ENCODE measurements at places on chromosomes 3 and 15.

- peak; percentile 90 for DNase-seq
Observed at GRCh38 chr15:70492240-70493177, 270.8 kb downstream of the UACA start.

DNA sequence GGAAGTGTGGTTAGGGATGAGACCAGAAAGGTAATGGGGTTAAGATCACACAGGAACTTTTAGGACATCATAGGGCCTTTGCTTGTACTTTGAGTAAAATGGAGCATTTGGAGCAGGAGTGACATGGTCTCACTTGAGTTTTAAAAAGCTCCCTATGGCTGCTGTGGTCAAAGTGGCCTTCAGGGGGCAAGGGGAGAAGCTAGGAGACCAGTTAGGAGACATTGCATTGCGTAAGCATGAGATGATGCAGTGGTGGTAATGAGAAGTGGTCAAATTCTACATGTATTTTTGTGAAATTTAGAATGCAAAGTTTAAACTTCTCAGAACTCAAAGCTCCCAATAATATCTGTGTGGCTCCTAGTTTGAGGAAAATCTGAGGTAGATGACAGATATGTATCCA, 27.9 kb downstream of the MED12L start:
- DNase-seq = no peak

DNA sequence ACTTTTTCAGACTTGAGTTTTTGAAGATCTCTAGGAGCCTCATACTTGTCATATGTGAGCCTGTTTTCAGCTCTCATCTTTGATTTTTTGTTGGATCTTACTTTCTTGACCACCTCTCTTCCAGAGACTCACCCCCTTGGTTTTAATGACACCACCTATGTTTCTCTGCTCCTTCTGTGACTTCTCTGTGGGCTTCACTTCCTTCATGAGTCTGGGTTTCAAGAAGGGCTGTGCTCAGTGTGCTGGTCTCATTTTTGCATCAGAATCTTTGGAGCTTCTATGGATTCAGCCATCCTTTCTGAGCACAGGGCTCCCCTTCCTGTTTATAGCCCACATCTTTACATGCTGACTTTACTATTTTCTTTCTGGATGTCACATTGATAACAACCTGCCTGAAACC, 17.7 kb downstream of the PPM1L start:
- DNase-seq = no peak

DNA sequence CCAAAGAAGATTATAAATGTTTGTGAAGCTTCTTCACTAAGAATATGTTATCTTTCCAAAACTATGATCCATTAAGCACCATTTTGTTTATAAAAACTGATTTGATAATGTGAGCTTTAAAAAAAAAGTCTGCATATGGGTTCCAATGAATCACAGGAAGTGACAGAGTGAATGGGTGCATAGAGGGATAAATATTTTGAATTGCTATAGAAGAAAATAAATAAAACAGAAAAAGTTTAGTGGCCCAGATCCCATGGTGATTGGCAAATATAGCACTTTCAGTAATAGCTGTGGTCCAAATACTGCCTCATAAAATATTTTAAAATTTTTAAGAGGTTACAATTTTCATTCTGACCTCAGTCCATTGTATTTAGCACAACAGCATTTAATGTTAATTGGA, 19.2 kb downstream of the CPA3 start:
- no peak for DNase-seq

GRCh38 chr3:49397470-49397869, 14.3 kb downstream of the RHOA start:
- DNase-seq = no peak

GRCh38 chr3:90121326-90121725, 1013.9 kb downstream of the EPHA3 start:
- DNase-seq = no peak

GRCh38 chr3:24492971-24493551, 1.6 kb downstream of the THRB start:
- no peak for DNase-seq

GRCh38 chr15:92023965-92024364, 170.5 kb downstream of the SLCO3A1 start:
- DNase-seq = no peak

- peak; percentile 7 for DNase-seq
Observed at GRCh38 chr15:75508840-75509532, 57.5 kb upstream of the SIN3A start.

DNA sequence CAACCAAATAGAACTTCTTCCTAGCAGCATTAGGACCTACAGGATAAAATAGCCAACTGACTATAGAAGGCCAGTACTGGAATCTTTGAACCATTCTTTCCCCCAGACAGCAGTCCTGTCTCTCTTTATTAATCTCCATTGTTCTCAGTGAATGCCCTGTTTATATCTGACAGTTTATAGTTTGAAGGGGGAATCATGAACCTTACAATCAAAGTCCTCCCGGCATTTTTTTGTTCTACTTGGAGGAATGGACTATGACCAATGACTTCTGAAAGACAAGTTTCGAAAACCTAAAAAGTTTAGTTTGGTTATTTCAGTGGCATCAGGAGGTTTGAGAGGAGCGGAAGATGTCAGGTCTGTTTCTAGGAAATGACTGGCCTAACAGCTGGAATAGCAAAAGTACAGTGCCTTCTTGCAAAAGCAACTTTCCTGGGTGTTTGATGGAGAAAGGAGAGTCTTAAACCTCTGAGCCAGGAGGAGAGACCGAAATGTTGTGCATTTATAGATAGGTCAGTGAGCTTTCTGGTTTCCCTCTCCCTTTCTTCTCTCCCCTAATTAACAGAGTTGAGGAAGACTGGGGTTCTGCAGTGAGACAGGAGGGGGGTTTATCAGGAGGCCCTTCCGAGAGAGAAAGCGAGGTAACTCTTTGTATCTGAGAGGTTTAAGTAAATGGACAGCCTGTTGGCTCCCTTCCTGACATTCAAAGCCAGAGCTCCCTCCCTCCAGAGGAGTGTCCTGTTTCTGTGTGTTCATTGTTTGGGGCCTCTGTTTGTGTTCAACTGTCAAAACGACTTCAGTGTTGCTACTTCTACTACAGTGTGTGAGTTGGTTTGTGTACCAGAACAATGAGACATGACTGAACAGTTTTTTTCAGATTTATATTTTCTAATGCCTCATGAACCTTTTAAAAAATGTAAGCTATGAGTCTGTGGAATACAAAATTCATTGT, 383.0 kb upstream of the RARB start:
- no peak for DNase-seq

DNA sequence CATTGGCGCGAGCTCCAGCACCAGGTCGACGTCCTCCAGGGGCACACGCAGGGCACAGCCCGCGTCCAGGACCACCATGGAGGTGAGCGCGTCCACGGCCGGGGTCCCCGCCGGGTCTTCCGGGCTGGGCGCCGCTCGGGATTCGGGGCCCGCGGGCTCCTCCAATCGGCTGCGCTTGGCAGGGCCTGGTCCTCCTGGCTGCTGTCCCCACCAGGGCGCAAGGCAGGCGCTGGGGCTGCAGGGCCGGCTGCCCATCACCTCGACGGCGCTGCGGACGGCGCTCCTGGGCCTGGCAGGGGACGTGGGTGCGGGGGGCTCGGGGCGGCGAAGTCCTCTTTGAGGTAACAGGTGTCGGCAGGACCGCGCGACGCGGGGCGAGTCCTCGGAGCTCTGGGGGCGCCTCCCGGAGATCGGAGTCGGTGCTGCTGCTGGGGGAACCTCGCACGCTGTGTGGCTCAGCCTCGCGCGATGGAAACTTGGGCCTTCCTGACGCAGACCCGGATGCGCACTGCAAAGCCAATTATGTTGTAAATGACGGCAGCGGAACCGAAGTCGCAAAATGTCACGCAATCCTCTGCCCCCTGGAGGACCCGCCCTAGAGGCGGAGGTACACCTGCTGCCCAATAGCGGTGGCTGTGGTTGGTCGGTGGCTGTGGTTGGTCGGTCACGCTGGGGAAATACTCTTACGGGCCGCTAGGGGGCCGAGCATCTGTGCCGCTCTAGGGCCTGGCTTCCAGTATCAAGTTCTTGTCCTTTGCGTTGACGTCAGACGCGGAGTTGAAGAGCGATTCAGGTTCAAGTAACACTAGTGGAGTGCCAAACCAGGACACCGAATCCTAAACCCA, at the start of gene PRR23C:
Gene PRR23C, minus strand, starts transcription at position 527 of the 845 bp plus-strand sequence. Its CDS starts 272 bp downstream, at position 255.
- no peak for DNase-seq

- no peak for DNase-seq
Observed at GRCh38 chr15:69763831-69764230, 311.2 kb downstream of the RPLP1 start.

DNA sequence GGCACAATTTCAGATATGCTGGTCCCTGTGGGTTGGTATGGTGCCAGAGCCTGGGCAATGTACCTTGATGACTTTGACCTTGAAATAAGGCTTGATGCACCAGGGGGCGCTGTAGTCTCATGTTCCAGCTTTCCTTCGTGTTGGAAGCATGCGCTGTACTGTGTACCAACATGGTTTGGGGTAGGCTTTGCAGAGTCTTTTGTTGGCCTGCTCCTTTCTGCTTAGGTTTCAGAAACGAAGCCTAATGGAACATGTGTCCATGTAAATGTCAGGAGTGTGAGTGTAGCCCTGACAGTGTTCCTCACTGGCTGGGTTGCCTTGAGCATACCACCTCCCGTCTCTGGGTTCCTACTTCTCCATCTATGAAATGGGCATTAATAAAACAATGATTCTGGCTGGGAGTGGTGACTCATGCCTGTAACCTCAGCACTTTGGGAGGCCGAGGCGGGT, 3.6 kb upstream of the CCR4 start:
- DNase-seq = peak; percentile 97

- DNase-seq = no peak
Observed at GRCh38 chr15:38274135-38274534, 21.5 kb downstream of the SPRED1 start.

GRCh38 chr15:31488437-31489204, 162.0 kb downstream of the KLF13 start:
- peak; percentile 43 for DNase-seq

- DNase-seq = no peak
Observed at GRCh38 chr15:62569460-62570404, 404.6 kb upstream of the C2CD4B start.

DNA sequence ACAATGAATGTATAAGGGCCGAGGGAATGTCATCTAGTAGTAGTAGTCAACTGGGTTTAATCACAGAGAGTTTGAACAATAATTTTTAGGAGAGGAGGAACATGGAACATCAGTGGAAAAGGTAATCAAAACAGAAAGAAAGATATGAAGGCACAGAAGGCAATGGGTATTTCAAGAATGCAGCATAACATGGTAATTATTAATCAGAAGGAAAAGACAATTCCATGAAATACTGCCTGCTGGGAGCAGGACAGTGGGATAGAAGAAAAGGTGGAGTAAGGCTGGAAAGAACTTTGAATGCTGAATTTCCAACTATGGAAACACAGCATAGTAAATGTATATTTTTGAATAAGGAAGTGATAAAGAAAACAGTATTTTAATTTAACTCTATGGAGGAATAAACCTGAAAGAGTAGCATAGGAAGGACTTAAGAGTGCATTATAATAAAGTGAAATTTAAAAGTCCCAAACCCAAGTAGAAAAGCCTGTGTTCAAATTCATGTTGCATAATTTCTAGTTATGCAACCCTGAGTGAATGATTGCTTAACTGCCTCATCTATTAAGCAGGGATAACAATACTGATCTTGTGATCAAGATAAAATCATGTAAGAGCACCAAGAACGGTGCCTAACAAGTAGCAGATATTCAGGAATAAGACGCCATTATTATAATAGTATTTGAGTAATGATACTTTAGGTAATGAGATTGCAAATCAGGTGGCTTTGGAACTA, 357.7 kb downstream of the TBC1D5 start:
- no peak for DNase-seq

- no peak for DNase-seq
Observed at GRCh38 chr3:52715714-52716305, 9.9 kb downstream of the SPCS1 start.

GRCh38 chr3:50318615-50319014, 3.9 kb downstream of the HYAL2 start:
- no peak for DNase-seq

DNA sequence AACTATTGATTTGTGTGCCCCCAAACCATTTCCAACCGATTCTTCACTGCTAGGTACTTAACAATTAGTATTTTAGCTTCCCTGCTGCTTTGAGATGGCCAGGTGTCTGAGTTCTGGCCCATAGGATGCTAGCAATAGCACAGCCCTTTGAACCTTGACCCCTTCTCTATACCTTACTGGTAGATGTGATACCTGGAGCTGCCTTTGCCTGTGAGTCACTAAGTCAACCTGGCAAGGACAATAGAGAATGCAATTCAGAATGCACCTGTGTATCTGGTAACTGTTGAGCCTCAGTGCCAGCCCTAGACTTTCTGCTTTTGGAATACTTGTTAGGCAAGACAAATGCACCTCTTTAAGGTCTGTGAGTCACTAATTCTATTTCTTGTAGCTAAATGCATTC, 467.4 kb downstream of the GRM7 start:
- DNase-seq = no peak

DNA sequence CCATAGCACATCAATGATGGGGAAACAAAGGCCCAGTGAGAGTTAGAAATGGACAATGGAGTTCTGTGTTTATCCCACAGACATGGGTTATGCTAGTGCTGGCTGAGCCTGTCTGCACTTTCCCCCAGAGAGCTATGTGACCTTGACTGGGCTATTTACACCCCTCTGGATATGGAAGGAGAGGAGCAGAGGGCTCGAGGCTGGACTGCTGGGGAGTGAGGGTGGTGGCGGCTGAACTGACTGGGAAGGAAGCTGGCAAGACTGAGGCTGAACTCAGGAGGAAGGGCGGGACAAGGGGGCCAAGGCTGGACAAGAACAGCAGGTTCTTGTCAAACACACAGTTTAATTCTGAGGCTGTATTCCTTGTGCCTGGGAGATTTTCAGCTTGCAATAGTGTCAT, 10.8 kb upstream of the INSYN1 start:
- no peak for DNase-seq

DNA sequence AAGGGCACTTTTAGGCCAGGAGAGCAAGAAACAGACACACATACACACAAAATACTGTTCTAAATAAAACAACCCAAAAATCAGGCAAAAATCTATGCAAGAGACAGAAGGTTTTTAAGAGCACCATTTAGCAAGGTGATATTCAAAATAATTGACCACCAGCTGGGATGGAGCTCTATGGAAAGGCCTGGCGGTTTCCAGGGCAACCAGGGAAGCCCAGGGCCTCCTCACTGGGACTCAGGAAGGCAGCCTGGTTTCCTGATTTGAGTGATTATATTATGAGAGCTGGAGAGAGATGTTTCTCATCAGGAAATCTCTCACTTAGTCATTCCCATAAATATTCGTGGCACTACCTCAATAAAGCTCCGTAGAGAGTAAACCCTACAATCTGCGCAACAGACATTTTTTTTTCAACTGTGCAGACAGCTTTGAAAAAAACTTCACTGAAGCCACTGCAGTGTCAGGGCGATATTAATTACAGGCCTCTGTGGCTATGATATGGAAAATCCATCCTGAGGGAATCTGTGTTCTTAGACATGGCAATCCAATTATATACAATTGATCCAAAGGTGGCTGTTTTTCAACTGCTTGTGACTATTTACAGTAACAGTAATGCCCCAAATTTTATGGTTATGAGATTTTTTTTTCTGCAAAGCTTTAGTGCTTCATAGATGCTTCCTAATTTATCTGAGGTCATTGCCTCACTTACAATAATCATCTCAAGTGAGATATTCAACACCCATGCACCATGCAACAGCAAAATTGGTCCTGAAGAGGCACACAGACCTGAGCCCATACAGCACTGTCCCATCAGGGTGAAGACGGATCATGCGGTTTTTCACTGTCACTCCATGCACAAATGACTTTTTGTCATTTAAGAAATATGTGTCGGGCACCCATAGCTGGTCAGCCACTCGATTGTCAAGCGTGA, 152.1 kb downstream of the GABRB3 start:
- DNase-seq = no peak

GRCh38 chr3:34022147-34022546, 223.7 kb downstream of the PDCD6IP start:
- DNase-seq = no peak

GRCh38 chr3:148367756-148368155, 329.9 kb upstream of the AGTR1 start:
- DNase-seq = no peak
